Activated CD8-positive, alpha-beta T cell treated with anti-CD3 and anti-CD28 coated beads for 36 hours (primary cell): ENCODE measurements at places on chromosomes 2 and 18. TPM values are rescaled to one million over a fixed set of nuclear protein-coding genes. Genes with fewer than 3 reads are reported as not detected.
A peak's percentile ranks its signal among the peaks of the same experiment; 100 is the strongest.

- peak; percentile 67 for DNase-seq
- H3K27ac ChIP-seq = peak overlapping the region; percentile 81
- peaks cover 14% of the 10 kb centered on the region for H3K36me3 ChIP-seq
- H3K4me3 ChIP-seq = peak overlapping the region; percentile 21
Observed at GRCh38 chr2:178514664-178515063, 34.4 kb downstream of the PLEKHA3 start.

DNA sequence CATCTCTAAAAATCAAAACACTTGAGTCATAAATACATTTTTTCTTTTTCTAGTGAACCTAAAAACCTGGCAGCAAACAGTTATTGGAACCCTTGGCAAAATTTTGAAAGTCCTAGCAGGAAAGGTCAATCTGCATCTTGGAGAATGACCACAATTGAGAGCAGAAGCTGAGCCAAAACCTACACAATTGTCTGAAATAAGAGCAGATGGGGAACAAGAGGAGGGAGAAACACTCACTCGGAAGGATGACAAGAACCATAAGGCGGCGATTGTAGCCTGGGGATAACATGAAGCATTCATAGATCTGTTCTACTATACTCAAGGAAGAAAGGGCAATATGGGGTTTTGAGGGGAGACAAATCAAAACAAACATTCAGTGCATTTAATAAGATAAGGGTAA, 117.0 kb downstream of the CHN1 start:
- no peaks in the 10 kb centered on the region for H3K27me3 ChIP-seq
- no peak overlapping the region for H3K27ac ChIP-seq
- no peak overlapping the region for H3K4me3 ChIP-seq
- DNase-seq = no peak

- H3K4me3 ChIP-seq = no peak overlapping the region
- H3K27me3 ChIP-seq = no peaks in the 10 kb centered on the region
- peaks cover 16% of the 10 kb centered on the region for H3K4me1 ChIP-seq
- H3K36me3 ChIP-seq = peaks cover 27% of the 10 kb centered on the region
Observed at GRCh38 chr18:9211955-9212354, 75.4 kb downstream of the ANKRD12 start.

GRCh38 chr2:239466755-239467271, 66.0 kb upstream of the HDAC4 start:
- no peak for DNase-seq
- H3K36me3 ChIP-seq = no peaks in the 10 kb centered on the region
- no peaks in the 10 kb centered on the region for H3K4me1 ChIP-seq
- H3K27me3 ChIP-seq = no peaks in the 10 kb centered on the region
- H3K4me3 ChIP-seq = no peak overlapping the region
- no peak overlapping the region for H3K27ac ChIP-seq

GRCh38 chr2:74894272-74894981, 60.5 kb downstream of the HK2 start:
- no peak for DNase-seq
- H3K36me3 ChIP-seq = peaks cover 83% of the 10 kb centered on the region
- H3K27me3 ChIP-seq = no peaks in the 10 kb centered on the region
- H3K4me3 ChIP-seq = no peak overlapping the region
- H3K4me1 ChIP-seq = no peaks in the 10 kb centered on the region
- H3K27ac ChIP-seq = no peak overlapping the region

Gene LRRTM1
- not detected for total RNA-seq
